CD4-positive, alpha-beta T cell treated with Interleukin-6 for 4 hours (primary cell): ENCODE measurements at places on chromosomes 12 and 14.

DNA sequence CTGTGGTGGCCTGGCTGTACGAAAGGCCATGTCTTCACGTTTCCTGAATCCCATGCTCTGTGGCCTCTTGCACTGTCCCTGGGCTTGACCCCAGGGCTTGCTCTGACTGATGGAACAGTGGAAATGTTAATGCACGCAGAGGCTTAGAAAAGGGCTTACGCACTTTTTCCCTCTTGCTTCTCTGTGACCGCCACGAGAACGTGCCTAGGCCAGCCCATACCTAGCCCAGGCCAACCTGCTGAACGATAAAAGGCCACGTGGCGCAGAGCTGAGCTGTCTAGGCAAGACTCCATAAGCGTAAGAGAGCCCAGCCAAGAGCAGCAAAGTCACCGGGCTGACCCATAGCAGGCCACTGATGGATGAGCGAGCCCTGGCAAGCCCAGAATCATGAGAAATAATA lies 18.3 kb downstream of the TTC7B start:
- DNase-seq, result no peak

DNA sequence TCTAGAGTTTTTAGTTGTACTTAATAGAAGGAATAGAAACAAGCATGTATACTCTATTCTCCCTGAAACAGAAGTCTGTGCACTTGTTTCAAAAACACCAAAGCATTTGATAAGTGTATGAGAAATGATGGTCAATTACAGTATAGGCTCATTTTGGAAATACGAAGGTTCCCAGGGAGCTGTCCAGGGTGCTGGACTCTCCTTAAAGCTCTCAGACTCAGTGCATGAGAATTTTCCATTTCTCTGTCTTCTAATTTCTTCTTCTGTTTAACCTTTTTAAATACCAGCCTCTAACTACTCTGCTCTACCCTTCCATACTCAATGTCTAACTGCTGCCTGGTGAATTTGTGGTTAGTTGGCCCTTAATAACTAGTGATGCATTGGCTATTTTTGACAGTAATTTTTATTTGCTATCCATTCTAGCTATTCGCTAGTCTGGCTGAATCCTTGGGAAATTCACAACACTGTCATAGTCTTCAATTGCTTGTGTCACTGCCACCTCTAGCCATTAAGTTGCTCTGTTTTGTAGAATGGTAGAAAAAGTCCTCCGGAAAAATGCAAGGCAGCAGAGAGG lies 229.2 kb downstream of the NRXN3 start:
- DNase-seq, result no peak

GRCh38 chr14:34971801-34972200 lies 11.0 kb upstream of the SRP54 start:
- no peak for DNase-seq

DNA sequence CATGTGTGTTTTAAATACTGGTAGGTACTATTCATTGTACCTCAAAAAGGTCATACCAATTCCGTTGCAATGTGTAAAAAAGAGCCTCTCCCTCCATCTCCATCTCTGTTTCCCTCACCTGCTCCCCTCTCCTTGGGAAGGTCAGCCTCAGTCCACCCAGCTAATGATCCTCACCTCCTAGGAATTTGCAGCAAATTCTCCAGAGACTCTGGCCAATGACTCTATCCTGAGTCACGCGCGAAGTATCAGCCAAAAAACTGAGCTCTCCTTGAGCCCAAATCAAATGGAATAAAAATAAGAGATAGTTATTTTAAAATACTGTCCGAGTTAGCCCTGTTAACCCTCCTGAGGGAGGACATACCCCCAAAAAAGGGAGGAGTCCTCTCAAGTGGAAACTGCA lies 148.4 kb downstream of the DPF3 start:
- DNase-seq, result no peak

DNA sequence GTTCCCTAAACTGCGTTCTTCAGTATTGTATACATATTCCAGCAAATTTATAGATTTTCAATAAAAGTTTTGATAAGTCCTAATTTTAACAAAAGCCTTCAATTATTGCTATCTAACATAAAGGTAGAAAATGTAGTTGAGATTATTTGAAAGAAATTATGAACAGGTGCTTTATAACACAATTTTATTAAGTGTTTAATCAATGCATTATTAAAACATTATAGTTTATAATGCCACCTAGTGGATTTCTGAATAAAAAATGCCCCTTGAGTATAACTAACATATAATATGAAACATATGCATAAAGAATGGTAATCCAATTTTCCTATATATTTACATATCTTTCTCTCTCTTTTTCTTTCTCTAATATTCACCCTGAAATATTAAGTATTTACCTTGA lies 515.3 kb downstream of the SLC6A15 start:
- DNase-seq, result no peak

DNA sequence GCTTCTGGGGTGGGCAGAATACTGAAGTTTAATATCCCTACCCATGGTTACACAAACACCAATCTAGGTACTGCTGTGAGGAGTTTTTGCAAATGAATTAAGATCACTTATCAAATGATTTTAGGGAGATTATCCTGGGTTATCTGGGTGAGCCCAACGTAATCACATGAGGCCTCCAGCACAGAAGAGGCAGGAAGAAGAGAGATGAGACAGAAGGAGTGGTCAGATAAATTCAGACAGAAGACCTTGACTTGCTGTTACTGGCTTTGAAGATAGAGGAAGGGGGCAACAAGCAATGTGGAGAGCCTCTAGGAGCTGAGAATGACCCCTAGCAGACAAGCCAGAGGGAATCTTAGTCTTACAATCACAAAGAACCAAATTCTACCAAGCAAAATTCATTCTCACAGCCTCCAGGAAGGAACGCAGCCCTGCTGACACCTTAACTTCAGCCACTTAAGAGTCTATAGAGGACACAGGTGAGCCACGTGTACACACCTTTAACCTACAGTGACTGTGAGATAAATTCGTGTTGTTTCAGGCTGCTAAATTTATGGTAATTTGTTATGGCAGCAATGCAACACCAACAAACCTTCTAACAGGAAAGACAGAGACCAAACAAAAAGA lies 49.4 kb downstream of the FERMT2 start:
- DNase-seq, result no peak

- DNase-seq, result no peak
Observed at GRCh38 chr14:90720832-90721231, 95.4 kb downstream of the TTC7B start.

DNA sequence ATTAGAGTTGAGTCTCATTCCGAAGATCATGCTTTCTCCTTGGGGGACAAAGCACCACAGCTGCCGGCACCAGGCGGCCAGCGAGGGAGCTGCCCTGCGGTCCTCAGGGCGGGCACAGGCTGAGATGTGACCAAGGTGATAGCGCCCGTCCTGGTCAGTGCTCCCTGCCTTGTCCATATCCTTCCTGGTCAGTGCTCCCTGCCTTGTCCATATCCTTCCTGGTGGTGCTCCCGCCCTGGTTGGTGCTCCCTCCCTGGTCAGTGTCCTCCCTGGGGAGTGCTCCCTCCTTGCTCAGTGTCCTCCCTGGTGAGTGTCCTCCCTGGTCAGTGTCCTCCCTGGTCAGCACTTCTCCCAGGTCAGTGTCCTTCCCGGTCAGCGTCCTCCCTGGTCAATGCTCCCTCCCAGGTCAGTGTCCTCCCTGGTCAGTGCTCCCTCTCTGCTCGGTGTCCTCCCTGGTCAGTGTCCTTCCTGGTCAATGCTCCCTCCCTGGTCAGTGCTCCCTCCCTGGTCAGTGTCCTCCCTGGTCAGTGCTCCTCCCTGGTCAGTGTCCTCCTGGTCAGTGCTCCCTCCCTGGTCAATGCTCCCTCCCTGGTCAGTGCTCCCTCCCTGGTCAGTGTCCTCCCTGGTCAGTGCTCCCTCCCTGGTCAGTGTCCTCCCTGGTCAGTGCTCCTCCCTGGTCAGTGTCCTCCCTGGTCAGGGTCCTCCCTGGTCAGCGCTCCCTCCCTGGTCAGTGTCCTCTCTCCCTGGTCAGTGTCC lies 92.2 kb downstream of the ADGRD1 start:
- DNase-seq, result no peak

GRCh38 chr12:95298916-95299315 lies 81.3 kb downstream of the VEZT start:
- DNase-seq, result no peak

DNA sequence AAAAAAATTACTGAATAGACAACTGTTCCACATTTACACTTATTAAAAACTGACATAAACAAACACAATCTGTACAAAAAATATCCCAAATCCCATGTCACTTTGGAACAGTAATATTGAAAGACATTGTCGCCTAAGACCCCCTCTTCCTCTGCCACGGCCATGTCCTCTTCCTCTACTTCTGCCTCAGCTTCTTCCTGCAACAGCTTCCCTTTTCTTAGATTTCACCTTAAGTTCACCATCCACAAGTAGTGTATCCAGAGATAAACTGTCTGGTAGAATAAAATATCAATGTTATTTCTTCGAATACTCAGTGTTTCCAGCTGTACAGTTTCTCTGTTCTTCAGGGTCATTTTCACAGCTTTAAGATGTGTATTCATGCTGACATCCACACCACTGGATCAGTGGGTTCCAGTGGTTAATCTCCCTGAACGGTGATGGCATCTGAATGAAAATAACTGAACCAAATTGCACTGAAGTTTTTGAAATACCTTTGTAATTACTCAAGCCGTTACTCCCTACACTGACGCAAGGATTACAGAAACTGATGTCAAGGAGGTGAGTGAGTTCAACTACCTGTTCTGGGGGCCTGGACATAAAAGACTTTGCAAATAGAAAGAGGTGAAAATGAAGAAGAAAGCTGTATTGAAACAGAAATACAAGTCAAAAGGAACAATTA lies 208.5 kb downstream of the C12orf50 start:
- no peak for DNase-seq

DNA sequence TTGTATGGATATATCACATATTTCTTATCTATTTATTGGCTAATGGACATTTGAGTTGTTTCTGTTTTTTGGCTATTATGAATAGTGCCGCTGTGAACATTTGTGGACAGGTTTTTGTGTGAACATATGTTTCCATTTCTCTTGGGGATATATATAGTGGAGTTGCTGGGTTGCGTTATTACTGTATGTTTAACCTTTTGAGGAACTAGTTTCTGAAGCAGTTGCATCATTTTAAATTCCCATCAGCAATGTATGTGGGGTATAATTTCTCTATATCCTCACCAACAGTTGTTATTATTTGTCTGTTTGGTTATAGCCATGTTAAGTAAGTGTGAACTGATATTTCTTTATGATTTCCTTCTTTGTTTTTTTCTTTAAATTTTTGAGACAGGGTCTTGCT lies 10.7 kb downstream of the TCTN2 start:
- no peak for DNase-seq

GRCh38 chr12:72872238-72872887 lies 600.2 kb downstream of the TRHDE start:
- no peak for DNase-seq

DNA sequence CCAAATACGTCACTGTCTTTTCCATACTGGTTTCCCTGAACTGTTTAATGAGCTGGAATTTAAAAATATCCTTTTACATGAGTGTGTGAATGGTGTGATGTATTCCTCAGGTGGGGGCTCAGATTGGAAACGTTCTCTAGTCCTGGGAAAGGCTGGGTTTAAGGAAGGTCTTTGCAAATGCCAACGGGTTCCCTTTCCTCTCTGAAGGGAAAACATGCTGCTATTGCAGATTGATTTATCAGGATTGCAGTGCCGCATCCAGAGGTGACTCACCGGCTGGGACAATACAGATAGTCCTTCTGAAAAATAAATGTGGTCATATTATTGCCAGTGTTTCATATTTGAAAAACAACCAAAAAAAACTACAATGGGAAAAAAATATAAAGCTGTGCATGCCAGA lies 193.1 kb upstream of the FLRT2 start:
- DNase-seq, result no peak

DNA sequence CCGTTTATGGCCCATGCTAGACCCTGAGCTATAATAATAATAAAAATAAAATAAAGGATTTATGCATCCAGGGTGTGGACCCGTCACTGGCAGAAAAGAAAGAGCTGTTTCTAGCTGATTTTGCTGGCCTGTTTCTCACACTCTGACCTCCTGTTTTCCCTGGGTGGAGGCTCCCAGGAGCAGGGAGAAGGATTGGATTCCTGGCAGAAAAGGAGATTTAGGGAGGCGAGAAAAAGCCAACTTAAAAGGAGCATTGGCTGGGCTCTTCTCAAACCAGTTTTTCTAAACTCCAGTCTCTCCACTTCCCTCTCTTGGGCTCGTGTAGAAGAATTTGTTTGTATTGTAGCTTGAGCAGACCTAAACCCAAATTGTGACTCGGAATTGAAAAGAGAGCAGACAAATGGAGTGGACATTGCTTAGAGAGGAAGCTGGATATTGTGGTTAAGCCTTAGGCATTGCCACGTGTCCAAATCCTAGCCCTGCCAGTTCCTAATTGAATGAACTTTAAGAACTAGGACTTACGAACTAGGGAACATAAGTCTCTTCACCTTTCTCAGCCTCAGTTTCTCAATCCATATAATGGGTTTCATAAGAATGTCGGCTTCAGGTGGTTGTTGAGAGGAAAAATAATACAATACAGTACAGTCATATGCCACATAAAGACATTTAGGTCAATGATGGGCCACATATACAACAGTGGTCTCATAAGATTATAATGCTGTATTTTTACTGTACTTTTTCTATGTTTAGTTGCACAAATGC lies 14.4 kb upstream of the TBX5 start:
- no peak for DNase-seq

DNA sequence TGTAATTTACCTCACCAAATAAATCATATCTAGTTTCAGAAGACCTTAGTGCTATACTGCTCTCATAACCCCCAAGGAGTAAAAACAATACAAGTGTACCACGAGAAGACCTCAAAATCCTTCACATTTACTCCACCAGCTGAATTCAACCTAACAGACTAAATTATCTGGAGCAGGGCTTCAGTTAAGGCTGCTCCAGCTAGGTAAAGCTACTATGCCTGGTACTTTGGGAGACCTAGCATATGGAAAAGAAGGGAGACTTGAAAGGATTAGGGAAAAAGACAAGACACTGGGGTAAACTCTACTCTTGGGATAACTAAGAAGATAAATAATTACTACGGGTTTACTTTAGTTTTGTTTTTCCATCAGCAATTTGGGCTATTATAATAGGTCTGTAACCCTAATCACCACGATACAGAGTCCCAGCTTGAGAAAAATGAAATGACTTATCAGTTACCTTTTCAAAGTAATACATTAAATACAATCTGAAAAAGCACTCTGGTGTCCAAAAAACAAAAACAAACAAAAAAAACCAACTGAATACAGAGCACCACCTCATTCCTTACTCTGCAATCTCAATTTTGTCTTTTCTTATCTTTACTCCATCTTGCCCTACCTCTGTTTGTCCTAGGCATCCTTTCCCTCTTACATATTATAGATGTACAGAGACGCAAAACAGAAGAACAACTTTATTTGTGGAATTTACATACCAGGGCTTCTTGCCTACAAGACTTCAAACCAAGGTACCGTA lies 2.1 kb downstream of the EML5 start:
- DNase-seq, result no peak

- no peak for DNase-seq
Observed at GRCh38 chr14:89848165-89848564, 106.4 kb downstream of the EFCAB11 start.

- no peak for DNase-seq
Observed at GRCh38 chr14:38367922-38368321, 112.0 kb upstream of the CLEC14A start.

GRCh38 chr14:99667821-99668220 lies 16.3 kb upstream of the CYP46A1 start:
- DNase-seq, result no peak

GRCh38 chr12:48958049-48958388 lies 732 bp upstream of the ARF3 start:
- DNase-seq, result no peak

GRCh38 chr12:122841544-122842321 lies 6.5 kb downstream of the HIP1R start:
- no peak for DNase-seq

- no peak for DNase-seq
Observed at GRCh38 chr14:90890322-90891020, 74.2 kb upstream of the TTC7B start.
